Kidney epithelial cell (primary cell): ENCODE measurements at places on chromosomes 7 and 10. TPM values are rescaled to one million over a fixed set of nuclear protein-coding genes. Genes with fewer than 3 reads are reported as not detected.
A peak's percentile ranks its signal among the peaks of the same experiment; 100 is the strongest.

The CRHR2 gene
- not detected in 2 replicates for total RNA-seq

The FASTK gene
- total RNA-seq: 70.9 and 71.7 TPM in 2 replicates

The MKI67 gene
- 5.1 and 5.6 TPM in 2 replicates for total RNA-seq

The SPDYE5 gene
- total RNA-seq: not detected in 2 replicates

The EN2 gene
- total RNA-seq: 0.07 and 0.17 TPM in 2 replicates

The NRP1 gene
- total RNA-seq: 72.6 and 81.2 TPM in 2 replicates

The ZNF365 gene
- 4.7 and 6.9 TPM in 2 replicates for total RNA-seq

The CDC14C gene
- not detected in 2 replicates for total RNA-seq

The MIOS gene
- 35.0 and 41.9 TPM in 2 replicates for total RNA-seq

The FAM25C gene
- 7.0 and 36.4 TPM in 2 replicates for total RNA-seq

The LDB3 gene
- total RNA-seq: 0.17 and 0.34 TPM in 2 replicates

The GNA12 gene
- 40.7 and 50.5 TPM in 2 replicates for total RNA-seq

GRCh38 chr7:18400726-18401125, 94.8 kb upstream of the HDAC9 start:
- no peak for DNase-seq

DNA sequence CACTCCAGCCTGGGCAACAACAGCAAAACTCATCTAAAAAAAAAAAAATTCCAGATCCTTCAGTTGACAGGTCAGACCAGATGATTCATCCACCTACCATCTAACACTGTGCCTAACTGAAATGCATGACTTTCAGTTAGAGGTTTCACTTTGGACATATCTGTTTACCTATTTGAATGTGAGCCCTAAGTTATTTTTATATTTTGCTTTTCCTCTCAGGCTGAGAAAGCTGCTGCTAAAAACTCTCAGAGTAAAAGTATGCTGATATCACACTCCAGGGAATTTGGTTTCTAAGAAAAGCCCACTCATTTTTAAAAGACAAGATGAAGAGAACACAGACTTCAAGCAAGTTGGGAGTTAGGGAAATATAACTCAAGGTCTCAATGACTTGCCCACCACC, 126.0 kb downstream of the SGMS1 start:
- DNase-seq: peak; percentile 34

DNA sequence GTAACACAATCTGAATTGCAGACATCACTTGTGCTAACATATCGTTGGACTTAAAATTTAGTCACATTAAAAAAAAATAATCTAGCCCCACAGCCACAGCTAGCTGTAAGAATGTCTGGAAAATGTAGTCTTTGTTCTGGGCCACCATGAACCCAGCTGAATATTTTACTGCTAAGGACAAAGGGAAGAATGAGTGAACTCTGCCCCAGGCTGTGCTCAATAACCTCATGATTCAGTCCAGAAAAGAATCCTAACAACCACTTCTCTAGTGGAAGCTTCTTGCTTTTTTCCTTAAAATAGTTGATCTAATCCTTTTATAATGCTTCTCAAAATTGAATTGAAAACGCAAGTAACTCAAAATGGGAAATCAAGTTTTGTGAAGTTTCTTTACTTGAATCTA, 25.6 kb upstream of the SOSTDC1 start:
- no peak for DNase-seq

- DNase-seq: peak; percentile 84
Measured at GRCh38 chr10:63711867-63712716, 190.9 kb downstream of the REEP3 start.

- DNase-seq: no peak
Measured at GRCh38 chr10:103890194-103890658, 27.8 kb downstream of the STN1 start.

DNA sequence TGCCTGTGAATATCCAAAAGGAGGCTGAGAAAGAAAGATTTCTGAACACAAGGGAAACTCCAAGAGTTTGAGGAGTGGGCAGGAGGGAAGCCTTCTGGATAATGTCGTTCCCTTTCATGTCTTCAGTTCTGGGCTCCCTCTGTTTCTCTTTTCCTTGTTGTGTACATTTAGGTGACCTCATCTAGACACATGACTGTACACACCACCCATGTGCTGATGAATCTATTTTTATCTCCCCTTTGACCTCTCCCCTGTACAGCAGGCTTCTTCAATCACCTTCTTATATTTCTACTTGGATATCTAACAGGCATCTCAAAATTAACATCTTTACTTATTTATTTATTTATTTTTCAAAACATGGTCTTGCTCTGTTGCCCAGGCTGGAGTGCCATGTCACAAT, 363.1 kb downstream of the GATA3 start:
- no peak for DNase-seq

GRCh38 chr10:8591640-8592039, 537.2 kb downstream of the GATA3 start:
- DNase-seq: no peak

DNA sequence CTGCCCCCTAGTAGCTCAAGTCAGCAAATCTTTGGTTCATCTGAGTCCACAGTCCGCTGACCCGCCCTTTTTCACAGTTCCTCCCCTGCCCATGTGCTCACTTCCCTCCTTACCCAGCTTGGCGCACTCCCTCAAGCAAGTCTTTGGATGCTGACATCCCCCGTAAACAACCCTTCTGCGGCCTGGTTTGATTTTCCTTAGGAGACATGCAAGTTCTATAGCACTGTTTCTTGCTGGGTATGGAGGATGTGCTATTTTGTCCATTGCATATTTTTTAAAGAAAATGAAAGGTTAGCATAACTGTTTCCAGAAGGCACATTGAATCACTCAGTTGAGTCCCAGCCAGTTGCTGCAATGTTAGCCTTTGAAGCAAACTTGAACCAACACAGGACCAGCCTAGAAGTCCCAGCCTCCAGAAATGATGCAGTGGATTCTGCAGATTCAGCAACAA, 38.2 kb downstream of the HTRA1 start:
- no peak for DNase-seq

- DNase-seq: no peak
Measured at GRCh38 chr10:110265573-110266193, 39.0 kb downstream of the SMNDC1 start.

DNA sequence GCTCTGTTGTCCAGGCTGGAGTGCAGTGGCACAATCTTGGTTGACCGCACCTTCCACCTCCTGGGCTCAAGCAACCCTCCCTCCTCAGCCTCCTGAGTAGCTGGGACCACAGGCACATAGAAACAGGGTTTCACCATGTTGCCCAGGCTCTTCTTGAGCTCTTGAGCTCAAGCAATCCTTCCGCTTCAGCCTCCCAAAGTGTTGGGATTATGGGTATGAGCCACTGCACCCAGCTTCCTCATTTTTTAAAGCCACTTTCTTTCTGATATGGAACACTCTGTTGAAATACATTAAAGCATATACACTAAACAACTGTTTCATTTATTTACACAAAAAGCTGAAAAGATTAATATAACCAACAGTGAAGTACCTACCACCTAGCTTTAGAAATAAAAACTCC, 117.2 kb downstream of the CLEC2L start:
- DNase-seq: no peak

DNA sequence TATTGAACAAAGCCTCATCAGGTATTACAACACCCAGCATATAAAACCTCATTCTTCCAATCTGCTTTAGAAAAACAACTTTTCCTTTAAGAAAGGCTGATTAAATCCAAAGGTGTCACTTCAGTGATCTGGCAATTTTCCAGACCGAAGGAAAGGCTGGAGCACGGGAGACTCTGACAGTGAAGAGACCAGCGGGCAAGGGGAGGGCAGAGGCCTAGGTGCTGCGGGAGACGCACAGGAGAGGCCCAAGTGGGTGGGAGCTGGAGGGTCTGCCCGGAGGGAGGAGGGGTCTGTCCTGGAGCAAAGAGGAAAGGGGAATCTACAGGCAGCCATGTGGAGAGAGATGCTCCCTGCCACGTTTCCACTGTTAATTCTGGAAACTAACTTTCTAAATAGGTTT, 24.3 kb upstream of the PPP2R2D start:
- no peak for DNase-seq

- DNase-seq: no peak
Measured at GRCh38 chr10:84265418-84265817, 20.6 kb downstream of the RGR start.

- DNase-seq: no peak
Measured at GRCh38 chr10:116272440-116273283, at the start of gene GFRA1. GFRA1 (minus strand) TSS chr10:116273206; CDS start chr10:116272029, 1,177 bp downstream.

- DNase-seq: no peak
Measured at GRCh38 chr10:130401860-130402765, 265.9 kb downstream of the GLRX3 start.

GRCh38 chr7:36260481-36260880, 107.4 kb downstream of the EEPD1 start:
- DNase-seq: no peak

DNA sequence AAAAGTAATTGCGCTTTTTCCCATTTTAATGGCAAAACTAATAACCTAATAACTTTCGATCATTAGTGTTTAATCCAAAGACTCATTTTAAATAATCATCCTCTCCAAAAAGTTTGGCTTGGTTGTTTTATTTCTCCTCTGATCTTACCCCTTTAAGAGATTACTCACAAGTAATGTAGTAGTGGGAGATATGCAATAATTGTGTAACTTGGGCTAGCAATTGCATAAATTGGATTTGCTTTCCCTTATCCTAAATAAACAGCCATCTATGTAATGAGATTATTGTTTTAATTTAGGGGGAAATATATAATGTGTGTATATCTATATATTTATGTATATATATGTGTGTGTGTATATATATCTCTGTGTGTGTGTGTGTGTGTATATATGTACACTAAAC, 82.5 kb downstream of the RNLS start:
- no peak for DNase-seq

- no peak for DNase-seq
Measured at GRCh38 chr10:76071653-76072365, 640.4 kb downstream of the LRMDA start.

DNA sequence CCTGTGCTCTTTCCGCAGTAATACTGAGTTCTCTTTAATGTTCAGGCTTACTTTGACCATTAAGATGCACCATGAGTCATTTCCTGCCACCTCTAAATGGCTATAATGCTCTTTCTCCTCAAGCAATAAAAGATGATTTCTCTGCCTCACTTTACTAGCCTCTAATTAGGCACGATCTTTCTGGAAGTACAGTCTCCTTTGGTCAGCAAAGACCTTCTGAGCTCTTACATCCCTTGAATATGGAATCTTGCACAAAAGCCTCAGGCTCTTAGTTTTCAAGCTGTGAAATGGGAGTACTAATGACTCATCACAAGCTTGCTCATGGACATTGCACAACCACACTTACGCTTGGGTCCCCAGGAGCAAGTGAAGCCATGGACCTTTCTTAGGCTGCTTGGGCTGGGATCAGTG, 85.9 kb downstream of the FRMD4A start:
- no peak for DNase-seq

GRCh38 chr10:47381427-47382379, 2.4 kb downstream of the ZNF488 start:
- no peak for DNase-seq

DNA sequence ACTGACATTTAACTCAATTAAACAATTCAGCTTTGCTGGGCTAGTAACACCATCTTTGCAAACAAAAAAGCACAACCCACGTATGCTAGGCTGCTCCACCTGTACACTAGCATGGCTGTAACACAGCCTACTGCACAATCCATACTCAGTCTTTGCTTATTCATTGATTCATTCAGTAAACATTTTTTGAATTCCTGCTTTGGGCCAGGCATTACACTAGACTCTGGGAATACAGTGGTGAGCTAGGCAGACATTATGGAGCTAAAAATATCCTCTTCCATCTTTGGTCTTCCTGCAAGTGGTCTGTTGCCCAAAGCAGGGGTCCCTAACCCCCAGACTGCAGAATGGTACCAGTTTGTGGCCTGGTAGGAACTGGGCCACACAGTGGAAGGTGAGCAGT, 9.9 kb downstream of the CNNM1 start:
- no peak for DNase-seq

DNA sequence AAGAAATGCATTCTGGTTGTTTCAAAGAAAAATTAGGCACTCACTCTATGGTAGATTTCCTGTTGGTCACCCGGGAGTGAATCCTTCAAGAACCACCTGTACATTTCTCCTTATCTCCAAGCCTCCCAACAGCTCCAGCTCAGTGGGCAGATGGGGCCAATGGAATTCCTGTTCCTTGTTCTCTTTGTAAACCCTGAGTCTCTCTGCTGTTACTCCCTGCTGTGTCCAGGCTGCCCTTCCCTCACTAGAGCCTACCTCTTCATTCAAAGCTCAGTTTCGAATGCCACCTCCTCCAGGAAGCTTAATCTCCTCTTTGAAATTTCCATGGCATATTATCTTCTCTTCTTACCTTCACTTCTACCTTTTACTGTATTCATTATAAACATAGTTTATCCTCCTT, 3.5 kb upstream of the BMPER start:
- no peak for DNase-seq

DNA sequence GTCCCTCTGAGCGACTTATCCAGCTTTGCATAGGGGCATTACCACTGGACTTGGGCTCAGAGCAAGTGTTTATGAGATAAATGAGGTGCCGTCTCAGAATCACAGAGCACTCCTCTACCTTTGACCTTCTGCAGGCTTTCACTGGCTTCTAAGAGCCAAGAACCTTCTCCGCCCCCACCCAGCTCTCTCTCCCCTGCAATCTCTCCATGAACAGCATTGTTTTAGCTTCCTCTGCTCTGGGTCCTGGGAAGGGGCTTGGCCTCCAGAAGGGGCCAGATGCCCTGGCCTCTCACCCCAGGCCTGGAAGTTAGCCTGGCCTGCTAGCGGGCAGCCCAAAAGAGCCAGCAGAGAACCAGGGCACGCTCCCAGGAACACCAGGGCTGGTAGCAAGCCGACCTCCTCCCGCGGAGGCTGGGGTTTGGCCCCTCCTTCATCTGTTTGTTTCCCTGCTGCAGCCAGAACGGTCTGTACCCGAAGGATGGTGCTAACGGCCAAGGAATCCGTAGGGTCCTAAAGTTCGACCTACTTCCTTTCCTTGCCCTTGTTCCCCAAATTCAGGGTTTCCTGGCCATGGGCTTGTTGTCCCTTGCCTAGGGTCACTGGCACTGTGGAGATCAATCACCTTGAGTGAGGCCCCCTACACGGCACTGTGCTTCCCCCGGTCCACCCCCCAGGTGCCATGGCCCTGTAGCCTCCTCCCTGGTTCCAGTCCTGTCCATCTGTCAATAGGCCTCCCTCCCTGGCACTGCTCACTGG, 18.7 kb upstream of the DDIT4 start:
- no peak for DNase-seq

GRCh38 chr7:114026486-114027089, 107.8 kb upstream of the PPP1R3A start:
- DNase-seq: no peak
